ENCODE measurements at places on chromosomes 1 and 21. TPM values are rescaled to one million over a fixed set of nuclear protein-coding genes. Genes with fewer than 3 reads are reported as not detected.

The TXNDC12 gene
- 100 TPM for total RNA-seq

DNA sequence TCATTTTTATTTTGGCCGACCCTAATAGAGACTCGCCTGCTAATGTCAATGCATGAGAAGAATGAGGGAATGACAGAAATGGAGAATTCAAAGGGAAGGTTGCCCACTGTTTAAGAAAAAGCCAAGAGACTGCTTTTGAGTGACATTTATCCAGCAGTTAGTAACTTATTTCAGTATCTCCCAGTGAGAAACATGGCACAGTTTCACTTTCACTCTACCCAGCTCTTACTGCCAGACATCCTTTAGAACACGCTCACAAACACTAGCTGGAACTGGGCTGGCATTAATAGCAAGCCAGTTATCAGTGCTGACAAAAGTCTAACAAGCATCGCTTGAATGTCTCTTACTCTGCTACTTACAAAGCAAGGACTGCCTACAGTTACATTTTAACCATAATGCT, 8.5 kb downstream of the GGPS1 start:
- peak; percentile 25 for DNase-seq

- no peak for DNase-seq
Measured at GRCh38 chr1:35885961-35886558, 3.1 kb downstream of the AGO1 start.

GRCh38 chr1:95145493-95145892, 28.3 kb downstream of the TLCD4 start:
- no peak for DNase-seq

DNA sequence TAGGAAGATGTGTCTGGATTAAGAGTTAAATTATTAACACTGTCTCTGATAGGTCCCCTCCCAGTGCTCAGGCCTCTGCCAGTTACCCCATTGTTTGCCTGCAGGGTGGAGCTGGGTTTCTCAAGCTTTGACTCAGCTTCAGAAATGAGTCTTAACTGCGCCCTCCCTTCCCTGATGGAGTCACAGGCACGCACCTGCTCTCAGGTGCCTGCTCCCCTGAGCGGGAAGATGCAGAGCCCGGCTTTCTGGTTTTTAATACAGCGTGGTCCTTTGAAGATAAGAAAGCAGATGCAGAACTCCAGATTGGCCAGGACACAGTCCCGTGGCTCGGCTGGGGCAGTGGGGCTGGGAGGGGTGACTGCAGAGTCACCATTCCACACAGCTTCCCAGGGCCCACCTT, 3.2 kb upstream of the SPRR4 start:
- no peak for DNase-seq
